IPS DF 6.9 (cell line): ENCODE measurements at places on chromosomes 11 and 22.

- DNase-seq, result no peak
Observed at GRCh38 chr11:110026858-110027626, 66.2 kb upstream of the ZC3H12C start.

DNA sequence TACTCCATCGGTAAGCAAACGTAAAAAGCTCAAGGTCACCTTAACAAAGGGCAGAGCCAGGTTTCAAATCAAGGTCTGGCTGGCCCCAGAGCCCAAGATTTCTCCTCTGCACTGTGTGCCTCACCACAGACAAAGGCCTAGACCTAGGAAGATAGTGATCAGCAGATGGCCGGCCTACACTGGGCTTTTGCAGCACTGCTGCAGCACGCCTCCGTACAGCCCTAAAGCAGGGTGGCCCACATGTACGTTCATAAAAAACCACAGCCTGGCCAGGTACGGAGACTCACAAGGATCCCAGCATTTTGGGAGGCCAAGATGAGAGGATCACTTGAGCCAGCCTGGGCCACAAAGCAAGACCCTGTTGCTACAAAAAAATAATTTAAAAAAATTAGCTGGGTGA is 106.3 kb upstream of the PITPNB start:
- DNase-seq, result no peak

DNA sequence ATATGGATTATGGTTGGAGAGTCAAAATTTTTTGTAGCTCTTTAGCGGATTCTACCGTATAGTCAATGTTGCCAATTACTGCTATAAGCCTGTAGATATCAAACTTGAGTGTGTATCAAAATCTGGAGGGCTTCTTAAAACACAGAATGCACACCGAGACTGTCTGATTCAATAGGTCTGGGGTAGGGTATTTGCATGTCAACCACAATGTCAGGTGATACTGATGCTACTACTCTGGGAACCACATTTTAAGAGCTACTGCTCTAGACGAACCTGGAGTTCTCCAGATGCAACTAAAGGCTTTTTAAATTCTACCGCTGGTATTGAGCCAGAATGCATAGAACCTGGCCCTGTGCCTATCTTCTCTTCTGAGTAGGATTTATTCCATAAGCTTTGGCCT is 15.8 kb upstream of the MS4A4A start:
- no peak for DNase-seq

GRCh38 chr11:65557280-65558001 is 718 bp downstream of the LTBP3 start:
- no peak for DNase-seq

GRCh38 chr11:119347242-119347641 is 737 bp upstream of the MFRP start:
- DNase-seq, result no peak

- DNase-seq, result no peak
Observed at GRCh38 chr22:49307481-49307830, 520.2 kb downstream of the BRD1 start.
